ENCODE measurements at places on chromosomes 7 and 10.

- no peak for DNase-seq
- H3K27me3 ChIP-seq: no peaks in the 10 kb centered on the region
- H3K4me3 ChIP-seq: no peak overlapping the region
- H3K27ac ChIP-seq: no peak overlapping the region
- no peaks in the 10 kb centered on the region for H3K4me1 ChIP-seq
- H3K36me3 ChIP-seq: no peaks in the 10 kb centered on the region
Observed at GRCh38 chr10:99444383-99445045, 14.1 kb upstream of the GOT1 start.

DNA sequence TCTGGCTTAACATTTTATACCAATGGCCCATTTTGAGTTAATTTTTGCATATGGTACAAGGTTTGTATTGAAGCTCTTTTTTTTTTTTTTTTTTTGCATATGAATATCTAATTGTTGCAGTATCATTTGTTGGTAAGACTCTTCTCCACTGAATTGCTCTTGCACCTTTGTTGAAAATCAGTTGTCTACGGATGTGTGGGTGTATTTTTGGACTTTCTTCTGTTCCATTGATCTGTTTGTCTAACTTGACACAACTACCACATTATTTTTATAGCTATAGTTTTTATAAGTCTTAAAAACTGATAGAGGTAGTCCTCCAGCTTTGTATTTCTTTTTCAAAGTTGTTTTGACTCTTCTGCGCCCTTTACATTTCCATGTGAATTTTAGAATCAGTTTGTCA is 53.9 kb downstream of the AHCYL2 start:
- no peaks in the 10 kb centered on the region for H3K36me3 ChIP-seq
- no peak for DNase-seq
- H3K27ac ChIP-seq: no peak overlapping the region

DNA sequence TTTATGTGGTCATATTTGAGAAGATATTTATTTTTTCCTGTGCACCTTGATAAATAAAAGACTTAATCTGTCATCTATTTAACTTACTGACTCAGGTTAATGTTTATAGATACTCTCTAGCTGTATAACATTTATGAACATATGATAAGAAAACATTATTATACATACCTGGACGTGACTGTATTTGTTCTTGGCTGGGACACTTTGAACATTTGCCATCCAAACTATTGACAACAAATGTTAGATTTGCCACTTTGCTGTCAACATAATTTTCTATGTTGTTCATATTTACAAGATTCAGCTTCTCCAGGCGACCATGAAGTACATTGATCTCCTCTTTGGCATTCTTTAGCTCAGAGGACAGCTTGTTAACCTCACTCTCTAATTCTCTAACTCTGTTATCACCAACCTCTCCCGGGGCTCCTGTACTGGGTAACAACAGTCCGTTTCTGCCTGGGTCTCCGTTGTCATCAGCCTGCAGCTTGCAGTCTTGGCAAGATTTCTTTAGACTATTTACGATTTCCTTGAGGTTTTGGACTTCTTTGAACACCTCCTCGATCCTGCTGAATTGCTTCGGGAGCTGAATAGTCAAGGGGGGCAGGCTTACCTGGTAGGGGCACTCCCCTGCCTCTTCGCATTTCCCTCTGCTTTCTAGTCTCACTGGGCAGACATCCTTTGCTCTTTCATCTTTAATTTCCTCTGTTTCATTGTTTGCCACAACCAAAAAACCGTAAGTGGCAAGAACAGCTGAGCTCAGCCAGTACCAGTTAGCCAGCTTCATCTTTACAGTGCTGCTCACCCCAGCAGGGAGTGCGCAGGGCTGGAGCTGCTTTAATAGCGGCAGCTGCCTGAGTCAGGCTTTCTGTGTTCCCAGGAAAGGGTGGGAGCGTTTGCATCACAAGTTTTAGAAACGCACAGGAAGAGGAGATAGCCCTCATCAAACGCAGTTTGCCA is at the start of gene FGL2:
TSS of gene FGL2 (minus strand) at position 807 of the 954 bp plus-strand sequence. CDS start at position 781, 26 bp downstream.
- peaks cover 55% of the 10 kb centered on the region for H3K4me1 ChIP-seq
- peak within 1 kb of the TSS; percentile 93 for H3K4me3 ChIP-seq
- no peaks in the 10 kb centered on the region for H3K27me3 ChIP-seq
- no peaks in the 10 kb centered on the region for H3K36me3 ChIP-seq
- H3K27ac ChIP-seq: peak within 1 kb of the TSS; percentile 92
- peak; percentile 38 for DNase-seq

GRCh38 chr10:111506266-111507034 is 429.6 kb downstream of the ADRA2A start:
- no peaks in the 10 kb centered on the region for H3K4me1 ChIP-seq
- H3K27ac ChIP-seq: no peak overlapping the region
- no peaks in the 10 kb centered on the region for H3K27me3 ChIP-seq
- no peaks in the 10 kb centered on the region for H3K36me3 ChIP-seq
- no peak overlapping the region for H3K4me3 ChIP-seq

DNA sequence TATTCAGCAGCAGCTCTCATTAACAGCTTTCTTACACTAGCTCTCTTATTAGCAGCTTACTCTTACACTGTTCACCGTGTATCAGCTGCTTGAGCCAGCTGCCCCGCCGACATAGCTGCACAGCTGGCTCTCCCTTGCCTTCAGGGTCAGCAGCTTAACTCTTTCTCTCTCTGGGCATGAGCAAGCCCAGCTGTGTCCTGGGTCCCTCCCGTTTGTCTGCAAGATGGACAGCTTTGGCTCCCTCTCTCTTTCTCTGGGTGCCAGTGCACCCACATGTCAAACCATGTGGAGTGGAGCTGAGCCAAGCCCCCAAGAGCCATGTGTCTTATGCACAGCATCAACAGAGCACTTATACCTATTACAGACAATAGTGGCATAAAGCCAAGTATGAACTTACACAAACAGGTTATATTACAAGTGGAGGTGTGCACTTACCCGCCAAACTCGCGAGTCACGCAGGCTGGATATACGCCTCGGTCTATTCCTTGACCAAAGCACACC is 35.7 kb upstream of the MTPAP start:
- H3K27me3 ChIP-seq: peaks cover 7% of the 10 kb centered on the region
- H3K4me1 ChIP-seq: no peaks in the 10 kb centered on the region

DNA sequence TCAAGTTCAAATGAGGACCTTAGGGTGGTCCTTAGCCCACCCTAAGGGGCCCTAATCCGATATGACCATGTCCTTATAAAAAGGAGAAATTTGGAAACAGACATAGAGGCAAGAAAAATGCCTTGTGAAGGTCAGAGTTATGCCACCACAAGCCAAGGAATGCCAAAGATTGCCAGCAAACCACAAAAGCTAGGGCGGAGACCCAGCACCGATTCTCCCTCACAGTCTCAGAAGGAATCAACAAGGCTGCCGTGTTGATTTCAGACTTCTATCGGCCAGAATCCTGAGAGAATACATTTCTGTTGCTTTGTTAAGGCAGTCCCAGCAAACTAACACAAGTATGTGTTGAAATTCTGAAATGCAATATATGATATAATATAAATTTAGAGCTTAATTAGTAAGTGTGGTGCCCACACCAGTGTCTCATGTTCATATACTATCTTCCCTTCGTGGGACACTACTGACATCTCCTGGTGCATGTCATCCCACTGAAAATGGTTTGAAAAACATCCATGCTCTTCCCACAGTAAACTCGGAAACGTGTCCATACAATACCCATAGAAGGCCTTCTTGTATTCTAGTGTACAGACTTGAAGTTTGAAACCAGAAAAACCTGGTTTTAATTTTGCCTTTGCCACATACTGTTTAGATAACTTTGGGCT is 349.0 kb downstream of the TNS3 start:
- H3K27ac ChIP-seq: no peak overlapping the region
- no peaks in the 10 kb centered on the region for H3K36me3 ChIP-seq
- no peak for DNase-seq
- H3K4me1 ChIP-seq: no peaks in the 10 kb centered on the region
- peaks cover 7% of the 10 kb centered on the region for H3K27me3 ChIP-seq

GRCh38 chr10:62904281-62904875 is 88.2 kb upstream of the EGR2 start:
- peaks cover 2% of the 10 kb centered on the region for H3K27me3 ChIP-seq
- no peak overlapping the region for H3K27ac ChIP-seq
- no peaks in the 10 kb centered on the region for H3K4me1 ChIP-seq
- no peak for DNase-seq

DNA sequence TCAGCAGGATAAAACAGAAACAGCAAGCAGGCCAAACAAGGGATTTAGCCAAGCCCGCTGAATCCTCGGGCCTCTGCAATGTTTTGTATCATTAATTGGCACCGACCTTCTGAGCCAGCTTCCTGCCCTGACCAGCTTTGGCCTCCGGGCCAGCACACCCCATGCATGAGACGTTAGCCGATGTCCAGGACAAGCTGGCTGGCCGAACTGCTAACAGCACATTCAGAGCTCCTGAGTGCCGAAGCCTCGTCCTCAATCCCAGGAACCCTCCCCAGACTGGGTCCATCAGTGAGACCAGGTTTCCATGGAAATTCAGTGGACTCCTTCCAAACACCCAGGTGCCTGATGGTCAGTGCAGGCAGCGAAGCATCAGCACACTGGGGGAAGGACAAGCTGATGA is 134.3 kb upstream of the PFKP start:
- peaks cover 2% of the 10 kb centered on the region for H3K27me3 ChIP-seq
- H3K4me1 ChIP-seq: no peaks in the 10 kb centered on the region
- H3K4me3 ChIP-seq: no peak overlapping the region
- no peaks in the 10 kb centered on the region for H3K36me3 ChIP-seq

GRCh38 chr7:27101957-27102580 is 414 bp downstream of the HOXA2 start:
- H3K27me3 ChIP-seq: peaks cover 18% of the 10 kb centered on the region
- peaks cover 34% of the 10 kb centered on the region for H3K36me3 ChIP-seq
- no peak overlapping the region for H3K27ac ChIP-seq
- peaks cover 44% of the 10 kb centered on the region for H3K4me1 ChIP-seq

DNA sequence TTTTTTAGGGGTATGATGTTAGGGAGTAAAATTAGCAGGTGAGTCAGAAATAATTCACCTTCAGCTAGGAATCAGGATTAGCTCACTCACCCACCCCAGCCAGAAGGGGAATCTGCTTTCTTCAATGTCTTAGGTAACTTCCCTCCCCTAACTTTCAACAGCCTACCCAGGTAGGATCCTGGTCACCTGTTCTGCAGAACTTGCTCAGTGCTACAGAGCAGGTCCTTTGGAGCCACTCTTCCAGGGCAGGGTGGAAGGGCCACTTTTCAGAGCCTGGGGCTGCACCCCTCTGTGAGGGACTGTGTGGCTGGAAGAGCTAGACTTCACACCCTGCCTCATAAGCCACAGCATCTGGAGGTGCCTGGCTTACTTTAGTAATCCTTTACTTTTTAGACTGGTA is 58.1 kb downstream of the SHH start:
- peak overlapping the region; percentile 52 for H3K27ac ChIP-seq
- H3K36me3 ChIP-seq: no peaks in the 10 kb centered on the region
- no peak for DNase-seq

DNA sequence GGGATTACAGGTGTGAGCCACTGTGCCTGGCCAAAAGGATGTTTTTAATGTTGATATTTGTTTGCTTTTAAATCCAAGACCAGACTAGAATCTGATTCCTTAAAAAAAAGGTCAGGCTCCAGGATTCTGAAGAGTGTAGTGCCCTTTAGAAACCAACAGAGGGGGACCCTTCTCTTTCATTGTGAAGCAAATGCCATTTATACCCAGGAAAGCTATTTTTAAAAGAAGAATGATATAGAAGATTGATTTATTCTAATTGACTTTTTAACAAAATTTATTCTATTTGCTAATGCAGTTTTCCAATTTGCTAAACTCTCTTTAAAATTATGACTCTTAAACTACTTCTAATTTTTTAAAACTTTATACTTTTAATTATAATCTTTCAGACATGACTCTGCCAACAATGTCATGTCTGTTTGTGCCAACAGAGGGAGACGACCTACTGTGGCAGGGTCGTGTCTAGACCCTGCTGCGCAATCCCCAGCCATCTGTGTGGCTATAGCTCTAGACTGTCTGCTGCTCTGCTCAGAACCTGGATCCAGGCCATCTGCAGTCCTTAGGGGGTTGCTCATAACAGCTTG is 201.0 kb upstream of the IMMP2L start:
- H3K36me3 ChIP-seq: no peaks in the 10 kb centered on the region
- H3K4me3 ChIP-seq: no peak overlapping the region
- H3K27ac ChIP-seq: no peak overlapping the region
- no peaks in the 10 kb centered on the region for H3K4me1 ChIP-seq

DNA sequence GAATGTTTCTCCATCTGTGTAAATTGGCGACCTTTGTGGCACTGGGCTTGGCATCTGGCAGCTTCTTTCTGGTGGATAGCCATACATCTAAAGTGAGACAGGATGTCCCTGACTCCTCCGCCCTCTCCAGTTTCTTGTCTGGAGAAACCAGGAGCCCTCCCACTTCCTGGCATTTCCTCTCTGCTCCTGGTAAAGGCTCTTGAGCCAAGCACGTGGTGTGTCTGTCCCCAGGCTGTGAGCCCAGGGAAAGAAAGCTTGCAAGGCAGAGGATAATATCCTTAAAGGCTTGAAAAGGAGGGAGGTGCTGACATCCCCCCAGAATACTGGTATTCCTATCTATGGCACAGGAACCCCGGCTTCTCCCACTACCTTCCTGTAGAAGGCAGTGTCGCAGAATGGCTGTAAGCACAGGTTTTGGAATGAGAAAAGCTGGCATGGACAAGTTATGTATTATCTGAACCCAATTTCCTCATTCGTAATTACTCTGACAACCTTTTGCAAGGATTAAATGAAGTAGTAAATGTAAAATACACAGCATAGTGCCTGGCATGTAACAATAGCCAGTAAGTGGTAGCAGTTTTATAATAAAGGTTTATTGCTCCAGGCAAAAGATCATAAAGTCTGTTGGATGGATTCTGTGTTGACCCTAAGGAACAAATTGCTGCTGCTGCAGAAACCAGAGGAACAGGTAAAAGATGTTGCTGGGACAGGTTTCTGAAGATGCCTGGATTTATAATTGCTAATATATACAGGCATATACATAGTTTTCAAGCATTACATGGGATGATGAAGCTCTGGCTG is 11.8 kb upstream of the ACSL5 start:
- H3K36me3 ChIP-seq: no peaks in the 10 kb centered on the region
- no peak overlapping the region for H3K4me3 ChIP-seq
- H3K4me1 ChIP-seq: peaks cover 8% of the 10 kb centered on the region
- H3K27ac ChIP-seq: no peak overlapping the region
- peaks cover 10% of the 10 kb centered on the region for H3K27me3 ChIP-seq
- no peak for DNase-seq

GRCh38 chr7:4010923-4011656 is 671.0 kb upstream of the FOXK1 start:
- DNase-seq: no peak
- H3K36me3 ChIP-seq: no peaks in the 10 kb centered on the region
- H3K4me3 ChIP-seq: no peak overlapping the region
- no peak overlapping the region for H3K27ac ChIP-seq

GRCh38 chr7:24555184-24555583 is 18.1 kb upstream of the PALS2 start:
- H3K4me3 ChIP-seq: no peak overlapping the region
- DNase-seq: no peak
- no peak overlapping the region for H3K27ac ChIP-seq
- no peaks in the 10 kb centered on the region for H3K4me1 ChIP-seq
- H3K27me3 ChIP-seq: no peaks in the 10 kb centered on the region
- H3K36me3 ChIP-seq: no peaks in the 10 kb centered on the region

- no peak for DNase-seq
- H3K4me1 ChIP-seq: peaks cover 7% of the 10 kb centered on the region
- H3K36me3 ChIP-seq: no peaks in the 10 kb centered on the region
- H3K27ac ChIP-seq: no peak overlapping the region
Observed at GRCh38 chr10:116792817-116793216, 50.5 kb upstream of the HSPA12A start.

- no peak overlapping the region for H3K27ac ChIP-seq
- H3K27me3 ChIP-seq: no peaks in the 10 kb centered on the region
- H3K4me3 ChIP-seq: no peak overlapping the region
- DNase-seq: no peak
- H3K36me3 ChIP-seq: no peaks in the 10 kb centered on the region
Observed at GRCh38 chr7:38831259-38831996, 77.6 kb downstream of the VPS41 start.

All from immature natural killer cell (primary cell).